ENCODE measurements at places on chromosomes 3 and 15.

GRCh38 chr3:150933473-150933995, 28.3 kb upstream of the MINDY4B start:
- no peak for DNase-seq

- DNase-seq = no peak
Measured at GRCh38 chr15:54033869-54034458, 55.7 kb downstream of the UNC13C start.

- no peak for DNase-seq
Measured at GRCh38 chr3:68007621-68008226, 353.3 kb upstream of the SUCLG2 start.

DNA sequence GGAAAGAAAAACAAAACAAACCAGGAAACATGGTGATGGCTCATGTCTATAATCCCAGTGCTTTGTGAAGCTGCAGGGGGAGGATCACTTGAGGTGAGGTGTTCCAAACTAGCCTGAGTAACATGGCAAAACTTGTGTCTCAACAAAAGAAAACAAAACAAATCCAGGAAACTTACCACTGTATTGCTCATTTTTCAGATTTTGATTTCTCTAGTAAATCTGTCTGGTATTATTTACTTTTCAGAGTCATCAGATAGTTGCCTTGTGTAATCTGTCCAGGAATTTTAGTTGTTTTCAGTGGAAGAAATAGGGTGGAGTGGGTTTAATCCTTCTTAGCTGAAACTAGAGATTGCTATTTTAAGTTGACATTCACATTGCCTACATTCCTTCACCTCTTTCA, 91.8 kb upstream of the ALCAM start:
- peak; percentile 1 for DNase-seq

DNA sequence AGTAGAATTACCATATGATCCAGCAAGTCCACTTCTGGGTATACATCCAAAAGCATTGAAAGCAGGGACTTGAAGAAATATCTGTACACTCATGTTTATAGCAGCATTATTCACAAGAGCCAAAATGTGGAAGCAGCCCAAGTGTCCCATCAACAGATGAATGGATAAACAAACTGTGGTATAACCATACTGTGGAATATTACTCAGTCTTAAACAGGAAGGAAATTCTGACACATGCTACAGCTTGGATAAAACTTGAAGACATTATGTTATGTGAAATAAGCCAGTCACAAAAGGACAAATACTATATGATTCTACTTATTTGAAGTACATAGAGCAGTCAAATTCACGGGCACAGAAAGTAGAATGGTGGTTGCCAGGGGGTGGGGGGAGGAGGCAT, 91.2 kb downstream of the HMG20A start:
- DNase-seq = no peak

- DNase-seq = peak; percentile 92
Measured at GRCh38 chr3:73719861-73720260, 95.1 kb upstream of the PDZRN3 start.

DNA sequence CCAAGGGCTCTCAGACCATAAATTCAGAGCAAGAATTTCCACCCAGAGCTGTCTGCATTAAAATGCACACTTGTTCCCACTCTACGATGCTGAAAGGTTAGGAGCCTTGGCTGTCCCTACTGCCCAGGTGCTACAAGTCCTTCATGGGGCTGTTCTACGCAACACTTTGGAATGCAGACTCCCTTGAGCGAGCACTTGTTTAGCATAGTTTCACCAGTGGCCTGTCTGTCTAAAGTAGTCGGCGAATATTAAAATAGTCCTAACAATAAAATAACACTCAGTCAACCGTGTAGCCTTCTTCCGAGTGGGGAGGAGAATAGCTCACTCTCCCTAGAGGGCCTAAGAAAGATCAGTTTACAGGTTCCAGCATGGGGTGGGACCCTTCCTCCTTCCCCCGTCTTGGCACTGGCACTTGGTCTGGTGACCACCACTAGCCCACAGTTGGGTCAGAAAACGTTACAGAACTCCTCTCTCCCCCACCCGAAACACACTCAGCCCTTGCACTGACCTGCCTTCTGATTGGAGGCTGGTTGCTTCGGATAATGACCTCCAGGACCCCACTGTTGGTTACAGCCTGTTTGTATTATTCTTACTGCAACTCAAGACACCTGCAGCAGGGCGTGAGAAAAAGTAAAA, at the start of gene CLDN16:
Gene CLDN16, plus strand, starts transcription at position 586 of the 636 bp plus-strand sequence. CDS start 167 bp downstream, outside the sequence.
- DNase-seq = no peak

GRCh38 chr15:81531109-81531592, 157.1 kb upstream of the TMC3 start:
- peak; percentile 6 for DNase-seq

- no peak for DNase-seq
Measured at GRCh38 chr3:99498550-99499234, 139.7 kb upstream of the COL8A1 start.

- DNase-seq = no peak
Measured at GRCh38 chr15:29672923-29673809, 149.1 kb downstream of the TJP1 start.
